Amniotic epithelial cell (primary cell): ENCODE measurements at places on chromosomes 11 and 22.
A peak's percentile ranks its signal among the peaks of the same experiment; 100 is the strongest.

DNA sequence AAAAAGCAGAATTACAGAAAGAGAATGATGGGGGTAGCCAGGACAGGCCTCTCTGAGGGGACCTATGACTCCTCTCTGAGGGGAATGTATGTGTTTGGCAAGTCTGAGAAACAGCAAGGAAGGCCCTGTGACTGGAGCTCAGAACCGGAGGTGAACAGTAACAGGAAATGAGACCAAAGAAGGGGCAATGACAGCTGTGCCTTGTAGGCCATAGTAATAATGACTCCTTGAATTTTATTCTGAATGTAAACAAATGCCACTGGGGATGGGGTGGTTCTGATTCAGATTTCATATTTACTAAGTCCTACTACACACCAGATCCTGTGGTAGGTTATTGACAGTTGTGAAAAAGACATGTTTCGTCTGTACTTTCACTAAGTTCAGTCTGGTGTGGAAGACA lies 52.8 kb upstream of the APOA1 start:
- no peak for DNase-seq

DNA sequence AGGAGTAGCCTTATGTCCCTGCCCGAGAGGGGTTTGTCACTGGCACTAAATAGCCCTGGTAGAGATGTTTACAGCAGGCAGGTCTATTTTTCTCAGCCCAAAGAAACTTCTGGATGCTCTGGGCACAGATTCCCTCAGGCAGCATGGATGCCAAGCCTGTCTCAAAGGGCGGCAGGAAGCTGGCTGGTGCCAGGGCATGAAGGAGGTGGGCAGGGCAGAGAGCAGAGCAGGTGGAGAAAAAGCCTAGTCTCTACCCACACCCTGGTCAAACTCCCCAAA lies 4.1 kb upstream of the GAS2L1 start:
- no peak for DNase-seq

- DNase-seq: no peak
These were observed 24.3 kb downstream of the MPPED1 start for GRCh38 chr22:43435851-43436811.

- no peak for DNase-seq
These were observed 77.1 kb downstream of the LINC01488 start for GRCh38 chr11:69558519-69558941.

DNA sequence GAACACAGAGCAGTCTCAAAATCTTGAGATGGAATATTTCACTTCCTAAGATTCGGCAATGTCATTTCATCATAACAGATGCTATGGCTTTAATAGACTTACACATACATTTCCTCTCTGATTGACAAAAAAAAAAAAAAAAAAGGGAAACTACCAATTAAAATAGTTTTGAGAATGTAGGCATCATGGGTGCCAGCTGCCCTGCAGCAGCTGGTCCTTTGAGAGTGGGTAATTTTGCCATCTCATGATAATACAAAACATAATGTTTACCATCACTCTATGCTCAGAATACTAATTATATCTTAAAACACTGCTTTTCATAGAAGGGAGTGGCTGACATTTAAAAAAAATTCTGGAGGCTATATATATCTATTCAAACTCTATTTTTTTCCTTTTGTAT lies 775.6 kb upstream of the CCDC90B start:
- DNase-seq: no peak

- no peak for DNase-seq
These were observed 40.8 kb downstream of the CTNND1 start for GRCh38 chr11:57802411-57802810.

DNA sequence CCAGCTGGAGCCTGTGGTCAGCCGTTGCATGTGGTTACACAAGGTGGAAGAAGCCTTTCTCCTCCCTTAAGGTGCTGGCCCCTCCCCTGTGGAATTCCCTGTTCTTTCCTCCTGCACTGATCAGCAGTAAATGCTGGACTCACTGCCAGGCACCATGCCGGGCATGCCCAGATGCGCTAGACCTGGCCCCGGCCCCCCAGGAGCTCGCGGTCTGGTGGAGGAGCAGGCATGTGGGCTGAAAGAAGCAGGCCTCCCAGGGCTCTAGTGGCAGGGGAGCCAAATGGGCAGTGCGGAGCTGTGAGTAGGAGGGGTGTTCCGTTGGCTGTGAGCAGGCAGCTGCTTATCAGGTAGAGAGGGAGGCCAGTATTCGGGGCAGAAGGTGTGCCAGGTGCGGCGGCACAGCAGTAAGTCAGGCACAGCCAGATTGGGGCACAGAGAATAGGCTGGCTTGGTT lies 10.2 kb downstream of the DGKZ start:
- DNase-seq: peak; percentile 79

DNA sequence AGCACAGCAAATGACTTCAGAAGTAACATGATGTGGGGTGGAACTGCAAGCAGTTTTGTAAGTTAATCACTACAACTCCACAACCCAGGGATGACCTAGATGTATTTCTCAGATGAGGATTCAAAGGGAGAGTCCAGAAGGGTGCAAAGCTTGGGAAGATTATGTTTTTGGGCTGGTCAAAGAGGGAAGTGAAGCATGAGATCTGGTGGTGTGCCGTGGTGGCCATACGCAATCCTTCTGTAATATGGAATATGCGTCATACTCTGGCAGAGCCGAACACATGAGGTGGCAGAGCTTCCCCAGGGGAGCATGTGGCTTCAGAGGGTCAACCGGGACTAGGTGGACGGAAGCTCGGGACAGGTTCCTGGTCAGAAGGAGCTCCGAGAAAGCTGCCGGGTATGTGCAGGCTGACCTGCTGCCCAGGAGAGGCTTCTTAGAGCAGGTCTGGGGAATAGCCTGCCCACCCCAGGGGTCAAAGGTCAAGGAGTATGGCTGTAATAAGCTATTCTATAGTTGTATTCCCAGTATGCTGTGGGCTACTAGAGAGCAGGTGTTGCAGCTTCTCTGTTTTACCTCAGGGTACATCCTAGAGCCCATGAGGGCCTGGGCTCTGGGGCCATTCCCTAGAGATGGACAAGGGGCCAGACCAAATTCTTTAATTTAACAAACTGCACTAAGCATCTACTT lies 70.1 kb upstream of the PHOX2A start:
- DNase-seq: no peak

- DNase-seq: no peak
These were observed 102.7 kb downstream of the FAR1 start for GRCh38 chr11:13771151-13771550.

- no peak for DNase-seq
These were observed 99.6 kb upstream of the RTL6 start for GRCh38 chr22:44597616-44598015.

DNA sequence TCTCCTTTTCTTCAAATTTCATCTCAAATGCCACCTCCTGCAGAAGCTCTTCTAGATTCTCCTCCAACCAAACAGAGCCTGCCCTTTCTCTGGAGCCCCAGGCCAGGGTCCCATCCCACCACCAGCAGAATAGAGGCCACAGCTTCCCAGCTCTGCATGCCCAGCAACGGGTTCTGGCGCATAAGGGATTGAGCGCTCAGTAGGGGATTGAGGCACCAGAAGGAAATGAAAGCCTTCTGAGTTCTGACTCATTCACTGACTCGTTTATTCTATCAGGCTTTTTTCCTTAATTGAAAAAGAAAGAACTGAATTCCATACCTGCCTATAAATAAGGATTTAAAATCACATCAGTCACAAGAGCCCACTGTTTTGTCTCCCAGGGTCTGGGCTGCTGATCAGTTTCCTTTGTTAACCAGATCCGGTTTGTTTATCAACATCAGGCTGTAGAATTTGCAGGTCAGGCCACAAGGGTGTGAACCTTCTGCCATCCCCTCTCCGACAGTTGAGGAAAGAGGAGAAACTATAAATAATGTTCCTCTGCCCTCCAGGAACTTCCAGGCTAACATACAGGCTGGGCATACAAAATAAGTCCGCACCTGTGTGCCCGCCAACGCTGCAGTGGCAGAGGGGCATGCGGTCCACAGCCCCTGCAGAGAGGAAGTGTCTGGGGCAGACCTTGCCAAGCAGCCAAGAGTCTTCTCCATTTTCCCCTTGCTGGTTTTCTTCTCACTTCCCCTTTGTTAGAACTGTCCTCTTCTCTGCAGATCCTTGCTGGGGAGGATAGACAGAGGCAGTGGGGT lies 63.5 kb upstream of the PRDM11 start:
- no peak for DNase-seq

GRCh38 chr11:134679592-134679991 lies 267.6 kb upstream of the B3GAT1 start:
- no peak for DNase-seq

GRCh38 chr11:45057938-45058646 lies 88.3 kb upstream of the PRDM11 start:
- DNase-seq: no peak

- DNase-seq: no peak
These were observed 14.2 kb downstream of the ATM start for GRCh38 chr11:108237058-108237481.

GRCh38 chr11:119729951-119730613 lies 1.1 kb upstream of the NECTIN1 start:
- DNase-seq: peak; percentile 56

DNA sequence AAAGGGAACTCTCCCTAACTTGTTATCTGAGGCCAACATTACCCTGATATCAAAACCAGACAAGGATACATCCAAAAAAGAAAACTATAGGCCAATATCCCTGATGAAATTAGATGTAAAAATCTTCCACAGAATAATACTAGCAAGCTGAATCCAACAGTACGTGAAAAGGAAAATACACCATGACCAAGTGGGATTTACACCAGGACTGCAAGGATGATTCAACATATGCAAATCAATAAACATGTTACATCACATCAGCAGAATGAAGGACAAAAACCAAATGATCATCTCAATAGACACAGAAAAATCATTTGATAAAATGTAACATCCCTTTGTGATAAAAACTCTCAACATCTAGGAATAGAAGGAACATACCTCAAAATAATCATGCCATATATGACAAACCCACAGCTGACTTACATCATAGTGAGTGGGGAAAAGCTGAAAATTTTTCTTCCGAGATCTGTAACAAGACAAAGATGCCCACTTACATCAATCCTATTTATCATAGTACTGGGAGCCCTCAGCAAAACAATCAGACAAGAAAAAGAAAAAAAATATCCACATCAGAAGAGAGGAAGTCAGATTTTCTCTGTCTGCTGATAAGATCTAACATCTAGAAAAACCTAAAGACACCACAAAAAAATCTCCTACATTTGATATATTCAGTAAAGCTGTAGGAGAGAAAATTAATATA lies 703.3 kb upstream of the ANO5 start:
- no peak for DNase-seq

DNA sequence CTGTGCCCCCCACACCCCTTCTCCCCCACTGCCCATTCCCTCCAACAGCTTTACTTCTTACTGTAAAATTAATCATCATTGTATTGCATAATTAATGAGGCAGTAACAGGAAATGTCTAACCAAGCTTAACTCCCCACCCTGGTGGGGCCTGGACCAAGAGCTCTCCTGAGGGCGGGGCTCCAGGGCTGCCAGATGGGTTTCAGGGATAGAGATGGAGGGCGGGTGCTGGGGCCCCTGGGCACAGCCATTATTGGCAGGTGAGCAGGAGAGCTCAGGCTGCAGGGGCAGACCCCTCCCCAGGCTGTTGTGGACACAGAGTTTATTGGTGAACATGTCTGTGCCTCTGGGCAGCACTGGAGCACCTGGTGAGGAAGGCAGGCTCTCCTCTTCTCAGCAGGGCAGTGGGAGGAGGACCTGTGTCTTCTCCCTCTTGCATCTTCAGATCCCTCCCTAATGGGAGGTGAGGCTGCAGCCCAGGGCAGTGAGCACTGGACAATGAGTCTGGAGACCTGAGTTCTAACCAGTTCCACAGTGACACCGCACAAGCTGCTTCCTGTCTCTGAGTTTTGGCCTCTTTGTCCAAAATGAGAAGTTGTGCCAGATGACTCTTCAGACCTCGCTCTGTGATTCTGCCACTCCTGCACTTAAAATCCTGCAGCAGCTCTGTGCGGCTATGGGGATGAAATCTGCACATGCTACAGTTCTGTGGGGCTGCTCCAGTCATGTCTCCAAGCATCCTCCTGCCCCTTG lies 233.3 kb downstream of the CEP164 start:
- DNase-seq: no peak

DNA sequence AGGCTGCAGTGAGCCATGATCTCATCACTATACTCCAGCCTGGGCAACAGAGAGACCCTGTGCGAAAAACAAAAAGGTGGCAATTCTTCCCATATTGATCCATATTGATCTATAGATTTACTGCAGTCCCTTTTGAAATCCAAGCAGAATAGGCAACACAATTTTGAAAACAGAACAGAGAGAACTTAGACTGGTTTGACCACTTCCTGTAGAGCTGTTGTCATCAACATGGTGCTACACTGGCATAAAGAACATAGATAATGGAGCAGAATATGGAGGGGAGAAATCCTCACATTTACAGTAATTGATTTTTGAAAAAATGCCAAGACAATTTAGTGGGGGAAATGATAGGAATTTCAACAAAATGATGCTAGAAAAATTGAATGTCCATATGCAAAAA lies 34.1 kb downstream of the GRK3 start:
- no peak for DNase-seq

GRCh38 chr22:26724414-26724813 lies 67.0 kb downstream of the MIAT start:
- no peak for DNase-seq

DNA sequence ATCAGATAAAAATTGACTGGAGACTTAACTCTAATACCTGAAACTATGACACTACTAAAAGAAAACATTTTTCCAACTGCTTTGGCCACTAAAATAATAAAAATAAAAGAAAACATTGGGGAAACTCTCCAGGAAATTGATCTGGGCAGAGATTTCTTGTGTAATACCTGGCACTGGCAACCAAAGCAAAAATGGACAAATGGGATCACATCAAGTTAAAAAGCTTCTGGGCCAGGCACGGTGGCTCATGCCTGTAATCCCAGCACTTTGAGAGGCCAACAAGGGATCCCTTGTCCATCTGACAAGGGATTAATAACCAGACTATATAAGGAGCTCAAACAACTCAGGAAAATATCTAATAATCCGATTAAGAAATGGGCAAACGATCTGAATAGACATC lies 64.6 kb upstream of the RAB1B start:
- no peak for DNase-seq

- DNase-seq: peak; percentile 66
These were observed 10.5 kb downstream of the AASDHPPT start for GRCh38 chr11:106087815-106088435.

DNA sequence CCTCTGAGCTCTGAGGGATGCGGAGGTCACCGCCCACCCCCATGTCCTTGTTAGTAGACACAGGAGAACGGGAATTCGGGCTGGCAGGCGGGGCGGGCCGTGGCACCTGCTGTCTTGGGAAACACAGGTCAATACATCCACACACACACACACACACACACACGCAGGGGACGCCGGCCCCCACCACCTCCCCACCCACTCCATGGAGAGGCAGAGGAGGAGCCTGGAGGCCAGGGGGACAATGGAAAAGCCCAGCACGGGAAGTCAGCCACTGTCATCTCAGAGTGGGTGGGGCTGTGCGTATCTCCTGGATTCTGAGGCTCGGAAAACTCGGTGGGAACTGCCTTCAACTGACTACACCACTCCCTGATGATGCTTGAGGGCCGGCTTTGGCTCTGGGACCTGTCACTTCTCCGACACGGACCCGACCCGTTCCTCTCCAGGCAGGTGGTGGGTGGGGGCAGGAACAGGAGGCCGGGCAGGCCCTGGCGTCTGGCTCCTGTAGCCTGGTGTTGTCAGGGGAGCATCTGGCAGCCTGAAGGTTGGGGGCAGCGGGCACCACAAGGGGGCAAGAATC lies 18.5 kb upstream of the TMEM184B start:
- no peak for DNase-seq

GRCh38 chr22:17083255-17083654 lies 1.5 kb upstream of the IL17RA start:
- no peak for DNase-seq
